ENCODE measurements at places on chromosomes 3 and 15.
A peak's percentile ranks its signal among the peaks of the same experiment; 100 is the strongest.

DNA sequence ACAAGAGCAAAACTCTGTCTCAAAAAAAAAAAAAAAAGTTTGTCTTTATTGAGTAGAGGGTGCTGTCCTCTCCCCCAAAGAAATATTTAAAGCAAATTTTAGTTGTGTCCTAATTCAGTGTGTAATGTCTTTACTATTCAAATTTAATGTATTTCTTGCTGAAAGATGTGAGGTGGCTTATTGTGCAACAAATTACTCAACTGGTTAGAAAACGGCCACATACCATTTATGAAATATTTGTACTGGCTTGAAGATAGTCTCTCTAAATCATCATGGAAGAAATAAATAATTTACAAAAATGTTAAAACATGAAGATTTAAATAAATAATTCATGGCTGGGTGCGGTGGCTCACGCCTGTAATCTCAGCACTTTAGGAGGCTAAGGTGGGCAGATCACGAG lies 63.0 kb downstream of the SLTM start:
- no peak for DNase-seq

GRCh38 chr15:89494031-89494430 lies 2.4 kb downstream of the RHCG start:
- no peak for DNase-seq

GRCh38 chr3:8931342-8931741 lies 31.9 kb downstream of the RAD18 start:
- DNase-seq = no peak

GRCh38 chr3:124492824-124493223 lies 237.4 kb upstream of the UMPS start:
- no peak for DNase-seq

DNA sequence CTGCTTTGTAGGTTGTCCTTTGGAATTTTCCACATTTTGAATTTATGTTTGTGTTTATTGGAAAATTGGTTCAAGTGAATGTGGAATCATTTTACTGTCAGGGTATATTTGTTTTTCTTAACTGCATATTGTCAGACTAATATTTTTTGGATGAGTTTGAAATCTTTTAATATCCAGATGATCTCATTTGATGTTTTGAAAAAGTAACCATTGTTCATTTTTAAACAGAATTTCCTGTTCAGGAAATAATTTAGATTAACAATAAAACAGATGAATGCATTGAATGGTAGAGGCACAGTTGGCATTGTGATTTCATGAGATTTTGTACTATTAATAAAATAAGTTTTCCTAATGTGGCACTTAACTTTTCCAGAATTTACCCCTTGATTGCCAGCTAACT lies 15.5 kb downstream of the TRAK1 start:
- no peak for DNase-seq

DNA sequence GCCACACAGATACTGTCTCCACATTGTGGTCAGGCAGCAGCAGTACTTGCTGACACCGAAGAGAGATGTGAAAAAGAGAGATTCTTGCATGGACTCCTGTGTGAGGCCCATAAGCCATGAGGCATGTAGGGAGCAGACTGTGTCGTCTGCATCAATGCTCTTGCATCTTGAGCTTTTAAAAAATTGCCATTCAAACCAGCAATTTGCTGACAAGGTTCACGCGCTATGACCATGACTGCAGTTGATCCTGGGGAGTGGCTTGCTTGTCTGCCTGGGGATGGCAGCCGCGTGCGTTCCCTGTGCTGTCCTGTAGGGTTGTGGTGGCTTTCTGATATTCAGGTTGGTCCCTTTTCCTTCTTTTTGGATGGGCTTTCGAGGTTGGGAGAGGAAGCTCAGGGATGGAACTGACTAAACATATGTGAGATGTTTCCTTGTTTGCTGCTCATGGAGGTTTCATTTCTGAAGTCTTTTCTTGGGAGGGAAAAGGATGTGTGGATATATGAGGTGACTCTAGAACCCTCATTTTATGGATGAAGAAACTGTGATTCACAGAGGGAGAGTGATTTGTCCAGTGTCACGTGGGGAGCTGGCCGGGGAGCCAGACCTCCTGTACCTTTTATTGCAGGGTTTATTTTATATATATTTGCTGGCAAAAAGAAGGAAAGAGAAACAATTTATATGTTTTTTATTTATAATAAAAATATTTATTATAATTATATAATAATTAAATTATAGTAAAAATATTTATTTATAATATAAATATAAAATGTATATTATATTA lies 48.6 kb downstream of the LPP start:
- peak; percentile 18 for DNase-seq

- DNase-seq = no peak
Measured at GRCh38 chr15:58440158-58440910, 8.5 kb downstream of the LIPC start.

DNA sequence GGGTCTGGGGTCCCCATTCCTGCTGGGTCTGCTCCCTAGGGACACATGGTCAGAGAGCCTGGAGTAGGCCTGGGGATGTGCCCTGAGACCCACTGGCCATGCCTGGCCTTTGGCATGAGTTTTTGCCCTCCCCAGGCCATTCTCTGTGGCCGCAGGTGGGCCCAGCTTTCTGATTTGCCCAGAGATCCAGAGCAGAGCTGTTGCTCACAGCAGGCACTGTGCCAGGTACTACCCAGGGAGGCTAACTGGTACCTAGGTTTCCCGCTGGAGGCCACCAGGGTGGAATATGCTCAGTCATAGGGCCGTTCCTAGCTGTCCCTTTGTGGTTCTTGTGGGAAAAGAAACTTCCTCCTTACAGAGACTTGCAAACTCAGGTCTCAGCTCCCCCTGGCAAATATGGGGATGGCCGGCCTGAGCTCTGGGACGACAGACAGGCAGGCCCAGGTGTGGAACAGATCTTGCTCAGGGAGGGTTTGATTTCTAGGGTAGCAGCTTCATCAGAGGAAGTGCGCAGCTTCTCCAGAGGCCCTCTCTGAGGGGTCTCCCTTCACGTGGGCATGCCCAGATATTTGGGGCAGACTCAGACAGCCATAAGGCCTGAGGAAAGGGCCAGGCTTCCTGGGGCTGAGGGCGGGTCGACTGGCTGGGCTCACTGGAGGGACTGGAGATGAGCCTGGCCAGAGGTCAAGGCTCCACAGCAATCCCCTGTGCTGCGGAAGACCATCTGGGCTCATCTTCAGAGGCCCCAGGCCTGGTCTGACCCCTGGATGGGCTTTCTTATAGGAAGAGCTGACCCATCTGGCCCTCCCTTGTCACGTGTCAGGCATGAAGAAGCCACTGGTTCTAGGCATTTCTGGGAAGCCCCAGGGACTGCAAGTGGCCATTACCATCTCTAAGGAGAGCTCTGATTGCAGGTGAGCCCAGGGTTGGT lies 28.0 kb downstream of the ACAA1 start:
- DNase-seq = no peak

GRCh38 chr15:92205255-92205739 lies 188.4 kb upstream of the ST8SIA2 start:
- no peak for DNase-seq

DNA sequence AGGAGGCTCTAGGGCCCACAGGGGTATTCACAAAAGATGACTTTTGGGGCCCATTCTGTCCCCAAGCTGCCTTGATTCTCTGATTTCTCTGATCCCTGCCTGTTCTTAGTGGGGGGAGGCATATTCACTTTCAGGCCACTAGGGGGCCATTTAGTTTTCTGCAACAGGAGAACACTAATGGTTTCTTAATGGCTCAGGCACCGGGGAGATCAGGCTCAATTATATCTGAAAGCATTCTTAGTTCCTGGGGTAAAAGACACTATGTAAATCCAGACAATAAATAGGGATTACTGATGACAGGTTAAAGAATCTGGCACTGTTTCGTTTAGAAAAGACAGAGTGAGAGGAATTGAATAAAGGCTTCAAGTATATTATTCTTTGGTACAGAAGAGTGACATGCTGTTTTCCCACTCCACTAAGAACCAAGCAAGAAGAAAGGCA lies 2.5 kb upstream of the INAFM2 start:
- DNase-seq = peak; percentile 53

GRCh38 chr15:92101708-92102394 lies 248.3 kb downstream of the SLCO3A1 start:
- DNase-seq = no peak

DNA sequence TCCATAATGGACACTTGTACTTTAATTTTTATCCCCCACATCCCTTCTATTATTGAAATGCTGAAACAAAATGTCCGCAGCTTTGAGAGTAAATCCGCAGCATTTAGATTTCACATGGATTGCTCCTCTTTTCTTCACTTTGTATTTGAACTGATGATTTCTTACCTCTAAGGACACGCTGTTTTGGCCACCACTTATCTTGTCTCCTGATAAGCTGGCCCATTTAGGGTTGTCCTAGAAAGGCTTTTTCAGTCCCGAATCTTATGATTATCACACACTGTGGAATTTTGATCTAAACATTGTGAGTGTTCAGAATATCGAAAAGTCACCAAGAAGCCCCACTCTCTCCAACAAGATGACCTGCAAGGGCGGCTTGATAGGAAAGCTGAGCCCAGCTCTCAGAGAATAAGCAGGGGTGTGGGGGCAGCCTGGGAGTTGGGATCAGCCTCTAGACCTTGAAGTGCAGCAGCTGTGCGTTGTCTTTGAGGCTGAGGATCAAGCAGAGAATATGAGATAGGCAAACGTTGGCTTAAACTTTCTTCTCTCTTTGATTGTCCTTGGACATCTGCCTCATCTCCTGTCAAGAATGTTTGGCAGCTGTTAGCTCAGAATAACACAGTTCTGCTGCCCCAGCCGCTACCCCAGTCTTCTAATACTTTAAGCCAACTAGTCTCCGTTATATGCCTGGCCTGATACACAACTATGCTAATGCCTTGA lies 399.7 kb upstream of the NR2F2 start:
- DNase-seq = no peak

GRCh38 chr3:109772520-109772919 lies 435.2 kb upstream of the DPPA4 start:
- no peak for DNase-seq

DNA sequence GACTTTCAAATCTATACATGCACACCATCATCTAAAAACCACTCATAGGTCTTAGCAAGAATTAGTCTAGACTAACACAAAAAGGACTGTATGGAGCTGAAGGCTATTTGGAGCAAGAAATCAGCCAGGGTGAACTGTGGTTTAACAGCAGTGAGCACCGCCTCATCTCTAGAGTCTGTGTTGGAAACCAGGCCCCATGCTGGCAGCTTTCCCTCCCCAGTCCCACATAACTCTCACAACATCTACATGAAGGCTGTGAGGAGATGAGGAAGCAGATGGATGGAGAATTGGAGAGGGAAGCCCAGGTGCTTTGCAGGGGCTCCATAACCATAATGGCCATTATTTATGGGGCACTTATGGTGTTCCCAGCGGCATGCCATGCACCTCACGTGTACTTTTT lies 133.2 kb upstream of the TOPAZ1 start:
- DNase-seq = no peak

DNA sequence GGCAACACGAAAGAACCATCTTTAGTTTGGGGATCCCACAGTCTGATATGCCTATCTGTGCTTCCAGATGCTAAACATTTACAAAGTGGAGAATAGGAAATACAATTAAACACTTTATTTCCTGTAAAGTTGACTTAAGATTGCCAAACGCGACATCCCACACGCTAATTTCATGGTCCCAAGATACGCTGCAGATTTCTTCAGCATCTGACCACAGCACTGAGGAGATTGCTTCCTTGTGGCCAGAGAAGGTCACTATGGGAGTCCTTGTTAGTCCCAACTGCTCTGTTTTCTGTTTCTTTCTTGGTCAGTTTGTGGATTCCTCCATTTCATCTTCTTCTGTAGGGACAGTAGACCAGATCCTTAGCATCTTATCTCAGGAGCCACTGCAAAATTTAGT lies 43.3 kb downstream of the ASB7 start:
- no peak for DNase-seq

DNA sequence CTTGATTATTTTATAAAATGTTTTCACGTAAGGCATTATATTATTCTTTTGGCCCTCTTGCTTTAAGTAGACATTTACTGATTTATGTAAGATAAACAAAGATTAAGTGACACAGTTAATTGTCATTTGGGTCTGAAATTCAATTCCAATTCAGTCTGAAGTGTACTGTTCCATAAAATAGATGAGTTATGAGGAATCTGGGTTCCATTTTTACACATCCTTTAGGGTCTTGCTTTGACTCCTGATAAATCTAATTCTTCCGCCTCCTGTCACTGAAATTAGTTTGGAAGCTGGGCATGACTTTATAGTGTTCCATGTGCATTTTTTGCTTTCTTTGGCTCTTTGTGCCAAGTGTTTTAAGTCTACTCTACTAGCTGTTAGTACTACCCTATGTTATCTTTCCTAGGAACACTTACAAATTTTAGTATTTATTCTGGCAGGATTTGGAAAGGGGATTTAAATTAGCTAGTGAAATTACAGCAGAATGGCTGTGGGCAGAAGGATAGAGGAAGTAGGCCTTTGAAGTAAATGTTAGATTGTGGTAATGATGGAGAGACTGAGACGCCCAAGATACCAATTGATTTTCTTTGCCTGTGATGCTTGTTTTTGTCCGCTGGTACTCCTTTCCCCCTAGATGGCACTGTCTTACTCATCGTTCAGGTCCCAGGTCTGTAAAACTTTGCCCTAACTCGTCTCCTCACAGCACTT lies 14.3 kb downstream of the ARL8B start:
- peak; percentile 31 for DNase-seq

- no peak for DNase-seq
Measured at GRCh38 chr3:149462051-149462450, 12.4 kb upstream of the TM4SF4 start.

DNA sequence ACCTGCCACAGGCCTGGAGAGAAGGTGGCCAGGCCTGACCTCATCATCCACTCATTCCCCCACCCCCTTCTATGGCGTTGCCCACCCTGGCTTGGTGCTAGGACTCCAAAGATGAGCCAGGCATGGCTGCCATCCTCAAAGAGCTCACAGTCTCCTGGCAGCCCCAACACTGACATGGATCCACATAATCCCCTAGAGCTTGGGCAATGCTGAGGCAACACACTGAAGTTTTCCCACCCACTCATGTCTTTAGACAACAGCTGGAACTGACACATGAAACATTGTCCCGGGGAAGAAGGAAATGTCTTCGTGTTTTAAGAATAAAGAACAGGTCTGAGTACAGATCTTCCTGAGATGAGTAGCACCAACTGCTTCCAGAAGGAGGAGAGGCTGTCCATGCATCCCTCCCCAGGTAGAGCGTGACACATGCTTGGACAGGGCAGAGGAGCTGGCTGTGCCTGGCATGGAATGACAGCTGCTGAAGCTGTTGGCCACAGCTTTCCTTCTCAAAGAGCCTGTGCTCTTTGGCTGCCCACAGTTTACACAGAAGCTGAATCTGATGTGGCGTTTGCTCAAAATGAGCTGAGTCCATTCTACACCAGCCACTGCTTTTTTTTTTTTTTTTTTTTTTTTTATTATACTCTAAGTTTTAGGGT lies 70.1 kb downstream of the HOMER2 start:
- no peak for DNase-seq

- no peak for DNase-seq
Measured at GRCh38 chr3:191030929-191031328, 168.1 kb upstream of the OSTN start.

DNA sequence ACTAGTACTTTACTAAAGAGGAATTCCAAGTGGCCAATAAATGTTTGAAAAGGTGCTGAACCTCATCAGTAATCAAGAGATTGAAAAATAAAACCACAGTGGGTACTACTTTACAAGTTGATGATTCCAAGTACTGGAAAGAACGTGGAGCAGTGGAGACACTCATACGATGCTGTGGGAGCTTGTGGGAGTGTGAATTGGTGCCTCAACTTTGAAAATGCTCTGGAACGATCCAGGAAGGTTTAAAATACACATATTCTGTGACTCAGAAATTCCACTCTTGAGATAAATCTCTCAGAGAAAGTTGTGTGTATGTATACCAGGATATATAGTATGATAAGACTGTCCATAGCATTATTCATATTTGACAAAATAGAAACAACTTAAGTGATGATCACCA lies 9.3 kb downstream of the LRCH3 start:
- DNase-seq = no peak
